Stimulated activated CD8-positive, alpha-beta memory T cell treated with anti-CD3 and anti-CD28 coated beads, Interleukin-2, amount 100 ng/mL, for 48 hours (primary cell): ENCODE measurements at places on chromosomes 3 and 15.

DNA sequence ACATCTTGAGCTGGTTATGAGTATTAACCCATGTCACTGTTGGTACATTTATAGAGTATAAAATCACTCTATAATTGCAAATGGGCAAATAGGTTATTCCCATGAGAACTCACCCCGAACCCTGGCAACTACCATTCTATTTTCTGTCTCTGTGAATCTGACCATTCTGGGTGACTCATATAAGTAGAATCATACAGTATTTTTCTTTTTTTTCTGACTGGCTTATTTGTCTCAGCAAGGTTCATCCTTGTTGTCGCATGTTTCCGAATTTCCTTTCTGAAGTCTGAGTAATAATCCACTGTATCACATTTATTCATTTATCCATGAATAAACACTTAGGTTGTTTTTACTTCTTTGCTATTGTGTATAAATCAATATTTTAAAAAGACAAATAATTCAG is 59.9 kb upstream of the CHRM5 start:
- DNase-seq: no peak

GRCh38 chr3:192843723-192844485 is 73.8 kb downstream of the MB21D2 start:
- DNase-seq: no peak

DNA sequence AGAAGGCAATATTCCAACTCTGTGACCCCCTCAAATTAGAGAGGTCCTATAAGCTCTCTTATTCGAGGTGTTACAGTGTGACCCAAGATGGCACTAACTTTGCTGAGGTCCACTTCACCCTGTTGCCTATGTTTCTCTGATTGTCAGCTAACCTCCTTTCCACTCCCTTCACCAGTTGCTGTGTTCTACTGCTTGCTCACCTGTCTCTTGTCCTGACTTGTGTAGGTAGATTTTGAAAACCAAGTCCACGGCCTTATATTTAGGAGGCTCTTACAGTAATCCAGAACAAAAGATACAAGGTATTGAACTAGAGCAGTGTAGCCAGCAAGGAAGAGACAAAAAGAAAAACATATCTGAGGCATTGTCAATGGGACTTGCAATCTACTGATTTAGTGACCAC is 20.1 kb upstream of the GSK3B start:
- no peak for DNase-seq

DNA sequence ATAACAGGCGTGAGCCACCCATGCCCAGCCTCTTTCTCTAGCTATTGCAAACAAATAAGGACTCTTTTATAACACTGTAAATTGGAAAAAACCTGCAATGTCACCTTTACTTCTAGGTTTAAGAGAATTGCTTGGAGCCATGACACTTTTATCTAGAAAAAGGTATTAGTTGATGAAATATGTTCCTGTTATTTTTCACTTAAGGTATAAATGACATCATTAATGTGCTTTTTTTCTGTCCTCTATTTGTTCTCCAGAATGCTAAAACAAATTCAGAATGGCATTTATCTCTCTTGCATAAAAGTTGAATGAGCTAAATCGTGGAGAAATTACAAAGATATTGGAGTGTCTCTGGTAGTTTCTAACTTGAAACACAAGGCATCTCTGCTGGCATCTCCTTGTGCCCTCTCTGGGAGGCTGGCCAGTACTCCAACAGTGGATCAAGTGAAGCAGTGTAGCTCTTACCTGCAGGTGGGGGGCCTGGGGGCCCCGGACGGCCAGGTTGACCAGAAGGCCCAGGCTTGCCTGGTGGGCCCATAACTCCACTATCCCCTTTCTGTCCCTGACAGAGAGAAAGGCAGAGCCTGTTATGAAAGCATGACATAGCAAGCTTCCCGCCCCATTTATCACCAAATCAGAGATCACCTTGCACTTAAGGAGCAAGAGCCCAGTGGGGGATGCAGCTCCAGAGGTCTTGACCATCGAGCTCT is 38.6 kb downstream of the EAF1 start:
- no peak for DNase-seq

DNA sequence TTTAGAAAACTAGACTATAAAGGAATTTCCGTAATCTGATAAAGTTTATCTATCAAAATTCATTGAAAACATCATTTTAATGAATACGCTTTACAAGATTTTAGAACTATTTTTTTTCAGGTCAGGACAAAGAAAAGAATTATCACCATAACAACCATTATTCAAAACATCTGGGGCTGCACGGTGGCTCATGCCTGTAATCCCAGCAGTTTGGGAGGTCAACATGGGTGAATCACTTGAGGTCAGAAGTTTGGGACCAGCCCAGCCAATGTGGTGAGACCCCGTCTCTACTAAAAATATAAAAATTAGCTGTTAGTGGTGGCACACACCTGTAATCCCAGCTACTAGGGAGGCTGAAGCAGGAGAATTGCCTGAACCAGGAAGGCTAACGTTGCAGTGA is 260.4 kb downstream of the WNT5A start:
- no peak for DNase-seq

DNA sequence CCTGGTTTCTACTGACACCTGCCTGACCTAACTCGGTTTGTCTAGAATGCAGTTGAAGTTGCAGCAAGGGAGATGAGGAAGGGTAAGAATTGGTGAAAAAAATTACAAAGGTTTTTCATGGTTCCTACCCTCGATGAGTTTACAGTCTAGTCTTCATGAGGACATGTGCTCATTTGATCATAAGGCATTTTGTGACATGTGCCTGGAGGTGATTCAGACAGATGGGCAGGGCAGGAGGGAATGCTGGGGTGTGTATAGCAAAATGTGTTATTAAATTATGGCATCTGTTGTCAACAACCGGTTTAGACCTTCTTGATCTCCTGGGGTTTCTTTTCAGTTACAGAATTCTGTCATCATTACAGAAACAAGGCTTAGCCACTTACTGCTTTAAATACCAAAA is 101.2 kb downstream of the CACNA1D start:
- DNase-seq: no peak

- DNase-seq: no peak
Measured at GRCh38 chr3:56691165-56692000, 8.3 kb upstream of the TASOR start.
